ENCODE measurements at places on chromosomes 1 and 21. TPM values are rescaled to one million over a fixed set of nuclear protein-coding genes. Genes with fewer than 3 reads are reported as not detected.

KRTAP7-1 gene
- total RNA-seq = not detected

DNA sequence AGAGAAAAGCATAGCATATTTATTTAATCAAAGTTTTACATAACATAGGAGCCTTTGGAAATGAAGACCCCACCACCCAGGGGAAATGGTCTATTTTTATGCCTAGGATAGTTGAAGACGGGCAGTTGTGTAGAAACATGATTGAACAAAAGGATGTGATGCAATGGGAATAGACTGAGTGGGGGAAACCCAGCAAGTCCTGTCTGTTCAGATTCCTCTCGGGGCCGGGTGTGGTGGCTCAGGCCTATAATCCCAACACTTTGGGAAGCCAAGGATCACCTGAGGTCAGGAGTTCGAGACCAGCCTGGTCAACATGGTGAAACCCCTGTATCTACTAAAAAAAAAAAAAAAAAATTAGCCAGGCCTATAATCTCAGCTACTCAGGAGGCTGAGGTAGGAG is 298.3 kb downstream of the MATN1 start:
- DNase-seq = no peak

DNA sequence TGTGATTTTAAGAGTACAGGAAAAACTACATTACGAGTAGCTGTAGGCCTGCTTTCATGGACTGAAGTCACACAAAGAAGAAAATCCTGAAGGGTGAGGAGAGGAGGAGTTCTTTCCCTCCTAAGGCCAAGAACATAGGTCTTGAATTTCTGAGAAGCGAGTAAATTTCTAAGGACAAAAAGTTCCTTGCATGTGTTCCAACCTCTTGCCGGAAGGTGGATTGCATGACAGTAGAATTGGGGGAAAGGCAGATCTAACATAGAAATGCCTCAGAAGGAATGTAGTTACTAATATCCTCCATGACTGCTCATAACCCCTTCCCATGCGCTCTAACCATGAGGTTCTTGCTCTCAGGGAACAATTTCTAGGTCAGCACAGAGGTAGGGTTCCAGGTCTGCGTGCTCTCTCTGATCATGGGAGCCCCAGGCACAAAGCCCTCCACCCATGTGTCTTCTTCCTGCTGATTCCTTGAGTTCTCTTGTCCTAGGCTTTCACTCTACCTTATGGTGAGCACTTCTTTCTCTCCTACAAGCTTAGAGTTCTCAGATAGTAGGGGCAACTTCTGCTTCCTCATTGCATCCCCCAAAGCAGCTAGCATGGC is 13.7 kb downstream of the CD2 start:
- DNase-seq = no peak

GRCh38 chr1:24349891-24350290 is 30.7 kb downstream of the GRHL3 start:
- peak; percentile 29 for DNase-seq

DNA sequence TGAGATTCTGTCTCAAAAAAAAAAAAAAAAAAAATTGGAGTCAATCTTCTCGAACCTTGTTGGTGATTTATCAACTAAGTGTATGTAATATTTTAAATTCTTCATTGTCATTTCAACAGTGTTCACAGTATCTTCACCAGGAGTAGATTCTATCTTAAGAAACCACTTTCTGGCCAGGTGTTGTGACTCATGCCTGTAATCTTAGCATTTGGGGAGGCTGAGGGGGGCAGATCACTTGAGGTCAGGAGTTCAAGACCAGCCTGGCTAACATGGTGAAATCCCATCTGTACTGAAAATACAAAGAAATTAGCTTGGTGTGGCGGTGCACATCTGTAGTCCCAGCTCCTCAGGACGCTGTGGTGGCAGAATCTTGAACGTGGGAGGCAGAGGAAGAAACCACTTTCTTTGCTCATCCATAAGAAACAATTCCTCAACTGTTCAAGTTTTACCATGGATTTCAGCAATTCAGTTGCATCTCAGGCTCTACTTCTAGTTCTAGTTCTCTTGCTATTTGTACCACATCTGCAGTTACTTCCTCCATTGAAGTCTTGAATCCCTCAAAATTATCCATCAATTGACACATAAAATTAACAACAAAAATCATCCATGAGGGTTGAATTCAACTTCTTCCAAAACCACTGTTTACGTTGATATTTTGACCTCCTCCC is 30.4 kb upstream of the EYA3 start:
- DNase-seq = no peak

- DNase-seq = no peak
These were observed 41.5 kb downstream of the NKAIN1 start for GRCh38 chr1:31198150-31198549.
